ENCODE measurements at places on chromosomes 11 and 22.

GRCh38 chr11:69495441-69496201 is 14.2 kb downstream of the LINC01488 start:
- DNase-seq, result no peak

DNA sequence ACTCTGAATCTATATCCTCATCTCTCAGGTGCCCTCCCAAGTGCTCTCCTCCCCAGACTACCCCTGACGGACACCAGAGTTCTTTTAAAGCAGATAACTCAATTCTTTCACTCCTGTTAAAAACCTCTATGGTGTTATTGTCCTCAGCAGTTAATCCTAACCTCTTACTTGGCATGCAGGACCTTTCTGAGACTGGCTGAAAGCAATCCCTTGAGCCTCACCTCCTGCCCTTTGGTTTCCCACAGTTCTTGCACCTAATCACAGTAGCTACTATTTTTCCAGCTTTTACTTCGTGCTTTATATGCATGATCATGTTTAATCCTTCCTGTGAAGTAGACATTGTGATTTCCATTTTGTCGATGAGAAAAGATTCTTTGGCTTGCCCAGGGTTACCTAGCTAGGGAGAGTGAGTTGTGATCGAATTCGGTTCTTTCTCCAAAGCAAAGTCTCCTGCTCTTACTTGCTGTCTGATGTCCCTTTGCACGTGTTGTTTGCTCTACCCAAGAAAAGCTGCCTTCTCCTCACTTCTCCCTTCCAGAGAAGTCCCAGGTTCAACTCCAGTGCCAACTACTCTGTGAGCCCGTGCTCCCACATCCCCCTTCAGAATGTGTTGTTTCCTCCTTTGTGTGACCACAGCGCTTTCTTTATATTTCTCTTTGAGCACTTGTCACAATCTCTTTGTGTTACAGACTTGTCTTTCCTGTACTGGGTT is 2.1 kb downstream of the UBE2L3 start:
- no peak for DNase-seq

DNA sequence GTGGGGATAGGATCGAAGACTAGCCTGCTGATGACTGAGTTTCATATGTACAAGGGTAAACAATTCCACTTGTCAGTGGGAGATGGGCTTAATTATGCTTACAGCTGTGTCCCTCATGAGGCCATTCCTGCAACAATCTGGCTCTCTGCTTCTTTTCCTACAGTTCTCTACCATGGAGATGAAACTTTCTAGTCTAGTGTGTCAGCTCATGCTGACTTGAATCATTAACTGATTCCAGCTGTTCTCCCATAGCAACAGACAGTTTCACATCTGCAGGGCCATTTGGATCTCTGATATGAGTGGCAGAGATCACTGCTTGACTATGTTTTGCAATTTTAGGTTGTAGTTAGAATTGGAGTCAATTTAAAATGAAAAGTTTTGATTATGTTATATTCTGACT is 1251.7 kb upstream of the RAG2 start:
- no peak for DNase-seq

- no peak for DNase-seq
Measured at GRCh38 chr11:78685156-78685555, 110.5 kb upstream of the NARS2 start.

DNA sequence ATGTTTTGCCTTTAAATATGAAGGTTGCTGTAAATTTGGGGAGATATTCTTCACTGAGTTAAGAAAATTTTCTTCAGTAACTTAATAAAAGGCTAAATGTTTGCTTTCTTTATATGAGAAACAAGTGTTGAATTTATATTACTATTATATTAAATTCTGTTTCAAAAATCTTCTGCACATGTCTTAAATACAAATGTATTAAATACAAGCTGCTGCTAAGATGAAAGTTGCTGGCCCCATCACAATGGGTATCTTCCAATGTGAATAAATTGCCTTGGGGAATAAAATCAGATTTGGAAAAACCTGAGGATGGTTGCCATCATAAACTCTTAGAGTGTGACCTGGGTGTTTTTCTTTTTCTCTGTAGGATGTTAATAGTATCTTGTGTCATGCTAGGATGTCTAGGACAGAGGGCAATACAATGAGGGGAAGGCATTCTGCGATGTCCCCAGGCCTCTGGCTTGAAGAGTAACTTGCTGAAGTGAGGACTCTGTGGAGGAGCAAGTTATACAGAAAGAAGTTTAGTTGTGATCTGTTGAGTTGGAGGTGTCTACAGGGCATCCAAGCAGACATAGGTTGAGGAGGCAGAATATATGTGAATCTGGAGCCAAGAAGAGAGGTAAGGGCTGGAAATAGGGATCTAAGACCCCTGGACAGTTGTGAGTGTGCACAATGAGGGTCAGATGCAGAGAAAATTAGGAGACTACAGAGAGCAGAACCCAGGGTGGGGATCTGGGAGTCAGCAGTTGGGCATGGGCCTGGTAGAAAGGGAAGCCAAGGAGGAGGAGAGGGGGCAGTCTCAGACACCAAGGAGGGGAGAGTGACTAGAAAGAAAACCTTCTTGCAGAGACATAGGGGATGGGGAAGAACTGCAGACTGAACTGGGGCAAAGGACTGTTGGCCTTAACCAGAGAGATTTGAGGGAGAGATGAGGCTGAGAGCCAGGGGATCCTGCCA is 4.8 kb downstream of the IGLL5 start:
- no peak for DNase-seq

DNA sequence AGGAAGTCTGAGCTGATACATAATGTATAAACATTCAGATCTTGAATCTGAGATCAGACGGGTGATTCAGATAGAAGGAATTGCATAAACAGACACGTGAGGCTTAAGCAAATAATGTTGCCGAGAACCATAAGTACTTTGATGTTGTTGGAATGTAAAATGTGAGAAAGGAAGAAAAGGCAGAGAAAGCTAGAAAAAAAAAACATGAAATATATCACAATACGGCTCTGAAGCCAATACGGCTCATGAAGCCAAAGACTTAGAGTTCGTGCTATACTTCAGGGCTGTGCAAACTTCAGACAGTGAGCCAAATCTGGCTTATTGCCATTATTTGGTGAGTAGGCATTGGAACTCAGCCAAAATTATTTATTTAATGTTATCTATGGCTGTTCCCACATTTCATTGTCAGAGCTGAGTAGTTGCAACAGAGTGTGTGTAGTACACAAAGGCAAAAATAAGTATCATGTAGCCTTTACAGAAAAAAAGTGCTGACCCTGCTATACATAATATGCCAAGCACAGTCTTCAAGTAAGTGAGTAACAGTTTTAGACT is 673.3 kb downstream of the CNTN5 start:
- no peak for DNase-seq

- DNase-seq, result no peak
Measured at GRCh38 chr22:41380993-41381328, 781 bp upstream of the TEF start.

DNA sequence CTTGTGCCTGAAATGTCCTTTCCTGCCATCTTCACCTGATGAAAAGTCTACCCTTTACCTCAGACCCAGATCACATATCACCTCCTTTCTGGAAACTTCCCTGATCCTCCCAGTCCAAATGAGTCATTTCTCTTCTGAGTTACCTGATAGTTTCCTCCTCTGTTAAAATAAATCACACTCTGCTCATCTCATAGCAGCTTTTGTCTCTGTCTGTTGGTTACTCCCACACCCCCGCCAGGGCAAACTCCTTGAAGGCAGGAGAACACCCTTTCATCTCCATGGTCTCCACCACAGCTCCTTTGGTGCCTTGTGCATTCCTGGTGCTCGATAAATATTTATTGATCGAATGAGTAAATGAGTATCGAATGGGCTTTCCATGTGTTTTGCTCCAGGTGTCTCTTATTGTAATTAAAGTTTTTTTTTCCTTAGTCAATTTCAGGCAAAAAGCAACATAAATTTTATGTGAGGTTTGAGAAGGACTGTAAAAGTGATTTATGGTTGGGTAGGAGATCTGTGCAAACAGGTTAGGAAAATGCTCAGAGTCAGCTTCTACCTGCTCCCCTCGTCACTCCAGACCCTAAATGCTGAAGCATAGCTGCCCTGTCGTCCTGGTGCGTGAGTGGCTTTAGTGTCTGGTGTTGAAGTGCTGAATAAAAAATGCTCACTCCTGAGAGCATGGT is 178.2 kb downstream of the GRIK4 start:
- DNase-seq, result no peak

Data from CMK (cell line).